GM23338 (cell line): ENCODE measurements at places on chromosomes 4 and X. TPM values are rescaled to one million over a fixed set of nuclear protein-coding genes. Genes with fewer than 3 reads are reported as not detected.

Gene CACNA1F
- 0.35 and 0.90 TPM in 2 replicates for total RNA-seq

Gene RHOXF1
- 0.31 TPM in 1 of 2 replicates, not detected in the other for total RNA-seq

GRCh38 chr4:105120626-105121025, 26.1 kb upstream of the TET2 start:
- DNase-seq, result no peak

DNA sequence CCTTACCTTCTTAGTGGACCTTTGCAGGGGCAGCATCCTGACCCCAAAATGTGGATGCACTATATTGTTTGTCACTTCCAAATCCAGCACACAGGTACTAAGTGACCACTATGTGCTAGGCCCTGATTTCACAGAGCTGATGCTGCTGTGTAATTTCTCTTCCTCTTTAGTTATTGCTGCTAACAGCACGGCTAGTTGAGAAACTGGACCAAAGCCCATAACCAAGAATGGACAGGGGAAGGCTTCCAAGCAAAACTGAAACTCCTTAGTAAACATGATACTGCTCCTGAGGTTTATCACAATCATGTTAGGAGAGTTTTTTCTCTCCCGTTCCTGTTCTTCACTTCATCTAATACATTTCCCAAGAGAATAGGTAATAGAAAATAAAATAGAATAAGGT, 172.9 kb upstream of the TTC29 start:
- DNase-seq, result no peak

GRCh38 chrX:136467303-136467702, 20.4 kb upstream of the BRS3 start:
- no peak for DNase-seq
